ENCODE measurements at places on chromosomes 2 and 18. TPM values are rescaled to one million over a fixed set of nuclear protein-coding genes. Genes with fewer than 3 reads are reported as not detected.

POLE4 gene
- 17.7 TPM for total RNA-seq

TDRD15 gene
- not detected for total RNA-seq

DPYSL5 gene
- total RNA-seq, result not detected

COL4A3 gene
- total RNA-seq, result 0.04 TPM

THOC1 gene
- total RNA-seq, result 50.6 TPM

CIDEA gene
- total RNA-seq, result 0.20 TPM

SKOR2 gene
- total RNA-seq, result not detected

ATP6V1C2 gene
- not detected for total RNA-seq

TNFAIP6 gene
- not detected for total RNA-seq

TMEM150A gene
- 8.5 TPM for total RNA-seq

WDR35 gene
- 13.6 TPM for total RNA-seq

CREB1 gene
- total RNA-seq, result 63.7 TPM
